ENCODE measurements at places on chromosomes 6 and 20.
A peak's percentile ranks its signal among the peaks of the same experiment; 100 is the strongest.

DNA sequence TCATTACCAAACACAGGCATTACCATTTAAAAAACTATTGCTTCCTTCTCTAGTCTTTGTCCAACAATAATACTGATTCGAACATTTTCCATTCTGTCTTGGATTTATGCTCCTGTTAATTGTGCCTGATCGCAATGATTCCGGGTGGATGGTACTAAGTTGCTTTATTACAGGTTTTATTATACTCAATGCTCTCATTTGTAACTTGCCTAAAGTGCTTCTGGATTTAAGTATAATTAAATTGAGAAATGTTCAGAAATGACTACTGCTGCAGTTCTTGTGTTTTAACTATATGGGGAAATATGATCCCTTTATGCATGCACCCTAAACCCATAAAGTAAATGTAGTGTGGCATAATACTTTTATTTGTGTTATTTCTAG is 7.2 kb downstream of the TFAP2A start:
- DNase-seq: no peak

DNA sequence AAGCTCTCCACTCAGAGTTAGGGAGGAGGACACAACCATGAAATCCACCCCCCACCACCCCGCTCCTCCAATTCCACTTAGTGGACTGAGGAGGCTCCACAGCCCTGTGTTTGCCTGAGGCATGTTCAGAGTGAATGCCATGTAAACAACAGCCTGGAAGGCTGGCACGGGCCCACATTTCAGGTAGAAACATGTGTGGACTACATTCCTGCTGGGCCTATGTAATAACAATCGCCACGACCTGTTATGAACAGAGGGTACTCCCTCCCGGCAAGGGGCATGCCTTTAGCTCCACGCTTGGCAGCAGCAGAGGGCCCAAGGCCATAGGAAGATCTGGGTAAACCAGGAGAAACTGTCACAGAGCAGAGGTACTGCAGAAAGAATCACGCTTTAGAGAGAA is 65.5 kb downstream of the ISM1 start:
- no peak for DNase-seq

- no peak for DNase-seq
These were observed 32.1 kb upstream of the PPP1R3G start for GRCh38 chr6:5053038-5053437.

DNA sequence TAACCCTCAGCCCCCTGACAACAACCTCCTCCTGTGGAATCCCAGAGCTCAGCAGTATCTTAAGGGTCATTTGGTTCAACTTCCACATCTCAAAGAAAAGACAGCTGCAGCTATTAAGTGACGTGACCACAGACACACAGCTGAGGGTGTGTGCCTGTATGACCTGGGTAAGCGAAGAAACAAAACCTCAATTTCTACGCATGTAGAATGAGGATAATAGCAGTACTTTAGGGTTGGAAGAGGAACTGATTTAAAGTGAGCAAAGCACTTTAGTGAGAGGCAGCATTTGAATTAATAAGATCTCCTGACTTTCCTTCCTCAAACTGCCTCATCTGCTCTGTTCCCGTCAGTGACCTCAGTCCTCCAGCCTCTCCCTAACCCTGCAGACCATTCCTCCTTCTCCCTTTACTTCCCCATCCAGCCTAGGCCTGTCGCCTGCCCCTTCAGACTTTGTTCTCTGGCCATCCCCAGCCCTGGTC is 6.8 kb upstream of the ARMC2 start:
- DNase-seq: no peak

DNA sequence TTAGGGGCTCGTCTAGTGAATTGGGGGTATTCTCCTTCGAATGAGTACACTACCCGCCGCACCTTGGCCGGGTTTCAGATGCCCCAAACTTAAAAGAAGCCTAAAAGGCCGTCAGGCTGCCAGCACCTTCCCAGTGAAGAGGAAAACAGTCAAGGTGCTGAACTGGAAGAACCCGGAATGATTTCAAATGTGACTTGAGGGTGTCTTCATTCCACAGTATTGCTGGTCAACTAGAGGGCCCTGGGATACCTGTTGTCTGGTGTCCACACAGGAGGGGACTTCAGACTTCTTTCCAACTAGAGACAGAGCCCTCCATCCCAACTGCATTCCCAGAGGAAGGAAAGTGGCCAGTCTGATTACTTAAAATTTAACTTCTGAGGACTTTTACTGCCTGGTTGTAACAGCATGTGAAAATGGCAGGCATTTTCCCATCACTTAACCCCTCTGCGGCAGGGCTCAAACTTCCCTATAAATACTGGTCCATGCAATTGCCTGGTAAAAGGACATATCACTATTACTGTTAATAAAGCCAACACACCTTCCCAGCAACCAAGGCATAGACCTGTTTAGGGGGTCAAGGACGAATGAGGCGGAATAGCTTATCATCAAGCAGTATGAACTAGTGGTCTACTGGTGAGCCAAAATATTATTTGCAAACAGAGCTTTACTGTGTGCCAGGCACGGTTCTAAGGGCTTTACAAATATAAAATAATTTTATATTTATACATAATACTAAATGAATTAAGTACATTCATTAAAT is 651 bp upstream of the SAMHD1 start:
- no peak for DNase-seq

DNA sequence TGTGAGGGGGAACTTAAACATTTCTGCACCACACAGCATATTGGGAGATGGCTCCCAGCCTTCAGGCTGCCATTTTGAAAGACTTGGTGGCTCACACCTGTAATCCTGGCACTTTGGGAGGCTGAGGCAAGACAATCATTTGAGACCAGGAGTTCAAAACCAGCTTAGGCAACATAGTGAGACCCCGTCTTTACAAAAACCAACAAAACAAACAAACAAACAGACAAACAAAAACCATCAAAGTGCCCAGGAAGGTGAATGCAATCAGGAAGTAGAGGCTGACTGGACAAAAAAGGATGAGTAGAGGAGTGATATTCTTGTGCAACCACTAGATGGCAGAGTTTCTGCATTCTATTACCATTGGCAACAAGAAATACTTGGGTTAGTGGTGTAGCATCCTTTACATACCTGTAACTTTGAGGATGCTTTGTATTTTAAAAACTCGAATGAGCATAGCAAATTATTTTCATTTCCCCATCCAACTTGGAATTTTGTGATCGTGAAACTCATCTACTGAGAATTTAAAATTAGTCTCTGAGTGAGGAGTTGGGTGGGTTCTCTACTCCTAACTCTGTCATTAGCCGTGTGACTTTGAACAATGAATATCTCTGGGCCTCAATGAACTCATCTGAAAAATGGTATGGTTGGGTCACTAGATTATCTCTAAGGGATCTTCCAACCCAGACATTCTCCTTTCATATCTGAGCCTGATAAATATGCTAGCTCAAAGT is 84.4 kb downstream of the CRYBG1 start:
- peak; percentile 80 for DNase-seq

DNA sequence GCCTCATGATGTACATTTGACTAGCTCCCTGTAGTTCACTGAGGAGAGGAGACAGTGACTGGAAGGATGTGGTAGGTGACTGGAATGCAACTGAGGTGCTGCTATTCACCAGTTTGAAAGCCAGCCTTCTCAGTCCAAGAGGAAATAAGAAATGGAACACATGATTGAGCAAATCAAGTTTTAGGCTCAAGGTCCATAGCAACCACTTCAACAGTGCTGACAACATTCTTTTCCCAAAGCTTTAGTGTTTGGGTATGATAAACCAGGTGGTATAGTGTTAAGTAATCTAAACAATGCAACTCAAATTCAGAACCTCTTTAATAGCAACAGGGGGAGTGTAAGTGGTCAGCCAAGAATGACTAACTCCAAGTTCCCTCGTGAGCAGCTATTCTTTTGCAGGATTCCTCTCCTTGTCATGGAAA is 9.2 kb downstream of the ZHX3 start:
- no peak for DNase-seq

GRCh38 chr6:148628251-148628650 is 118.6 kb upstream of the UST start:
- DNase-seq: no peak

GRCh38 chr6:132972971-132973370 is 158.6 kb downstream of the RPS12 start:
- no peak for DNase-seq

Data from activated CD4-positive, alpha-beta T cell treated with anti-CD3 and anti-CD28 coated beads, Interleukin-10, Interleukin-2, amounts not matched to agents 100 ng/mL and 50 ng/mL, durations not matched to agents 16 hours and 8 hours (primary cell).